MM.1S (cell line): ENCODE measurements at places on chromosomes 2 and 18.

DNA sequence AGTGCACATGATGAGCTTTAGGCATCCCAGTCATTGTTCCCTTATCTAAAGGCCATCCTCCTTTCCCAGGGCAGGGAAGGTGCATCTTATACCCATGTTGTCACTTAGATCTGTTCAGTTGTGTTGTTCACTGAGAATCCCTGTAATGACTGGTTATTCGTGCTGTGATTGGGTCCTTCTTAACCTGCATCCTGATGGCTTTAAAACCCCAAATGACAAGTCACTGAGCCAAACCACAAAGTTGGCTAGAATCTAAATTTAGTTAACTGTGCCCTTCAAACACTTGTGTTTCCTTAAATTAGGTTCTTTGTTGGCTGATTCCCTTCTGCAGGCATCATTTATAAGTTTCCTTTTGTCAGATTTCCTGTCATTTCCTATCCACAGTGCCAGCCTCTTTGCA lies 58.5 kb upstream of the SLC16A14 start:
- no peaks in the 10 kb centered on the region for H3K36me3 ChIP-seq
- H3K4me3 ChIP-seq = no peak overlapping the region
- no peaks in the 10 kb centered on the region for H3K27me3 ChIP-seq
- H3K4me1 ChIP-seq = peaks cover 16% of the 10 kb centered on the region
- H3K27ac ChIP-seq = 0 out of 2 replicates have a peak overlapping the region, but pooled peaks have one; percentile 4

DNA sequence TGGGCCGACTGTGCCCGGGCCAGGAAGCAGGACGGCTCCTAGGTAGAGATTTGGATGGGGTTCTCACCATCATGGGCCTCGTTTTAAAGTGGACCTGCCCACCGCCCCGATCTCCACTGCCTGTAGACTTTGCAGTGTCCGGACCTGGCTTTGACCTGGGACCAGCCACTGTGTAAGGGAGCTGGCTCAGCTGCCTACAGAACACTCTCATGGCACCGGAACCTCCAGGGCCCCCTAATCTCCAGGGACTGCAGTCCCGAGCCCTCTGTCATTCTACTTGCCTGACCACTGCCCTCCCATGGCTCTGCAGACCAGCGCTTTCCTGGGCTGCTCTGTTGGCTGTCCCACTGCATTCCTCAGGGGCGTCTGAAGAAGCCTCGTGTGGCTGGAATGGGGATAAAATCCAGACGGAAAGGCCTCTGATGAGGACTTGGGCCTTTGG lies 120.8 kb downstream of the GLI2 start:
- no peaks in the 10 kb centered on the region for H3K27me3 ChIP-seq
- H3K36me3 ChIP-seq = no peaks in the 10 kb centered on the region
- H3K4me3 ChIP-seq = no peak overlapping the region

DNA sequence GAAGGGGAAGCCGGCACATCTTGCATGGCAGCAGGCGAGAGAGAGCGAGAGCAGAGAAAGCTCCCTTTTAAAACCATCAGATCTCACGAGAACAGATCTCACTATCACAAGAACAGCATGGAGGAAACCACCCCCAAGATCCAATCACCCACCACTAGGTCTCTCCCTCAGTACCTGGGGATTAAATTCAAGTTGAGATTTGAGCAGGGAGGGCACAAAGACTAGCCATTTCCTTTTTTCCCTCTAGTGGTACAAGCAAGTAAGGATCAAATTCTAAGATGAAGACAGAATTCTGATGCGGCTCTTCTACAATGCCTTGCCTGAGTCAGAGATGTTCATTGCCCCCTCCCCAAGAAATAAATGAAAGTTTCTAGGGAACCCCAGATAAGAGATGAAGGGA lies 45.6 kb upstream of the ANKRD44 start:
- DNase-seq = peak; percentile 48
- H3K4me1 ChIP-seq = no peaks in the 10 kb centered on the region
- peak overlapping the region; percentile 35; the same call in 1 of the 2 replicates for H3K4me3 ChIP-seq

DNA sequence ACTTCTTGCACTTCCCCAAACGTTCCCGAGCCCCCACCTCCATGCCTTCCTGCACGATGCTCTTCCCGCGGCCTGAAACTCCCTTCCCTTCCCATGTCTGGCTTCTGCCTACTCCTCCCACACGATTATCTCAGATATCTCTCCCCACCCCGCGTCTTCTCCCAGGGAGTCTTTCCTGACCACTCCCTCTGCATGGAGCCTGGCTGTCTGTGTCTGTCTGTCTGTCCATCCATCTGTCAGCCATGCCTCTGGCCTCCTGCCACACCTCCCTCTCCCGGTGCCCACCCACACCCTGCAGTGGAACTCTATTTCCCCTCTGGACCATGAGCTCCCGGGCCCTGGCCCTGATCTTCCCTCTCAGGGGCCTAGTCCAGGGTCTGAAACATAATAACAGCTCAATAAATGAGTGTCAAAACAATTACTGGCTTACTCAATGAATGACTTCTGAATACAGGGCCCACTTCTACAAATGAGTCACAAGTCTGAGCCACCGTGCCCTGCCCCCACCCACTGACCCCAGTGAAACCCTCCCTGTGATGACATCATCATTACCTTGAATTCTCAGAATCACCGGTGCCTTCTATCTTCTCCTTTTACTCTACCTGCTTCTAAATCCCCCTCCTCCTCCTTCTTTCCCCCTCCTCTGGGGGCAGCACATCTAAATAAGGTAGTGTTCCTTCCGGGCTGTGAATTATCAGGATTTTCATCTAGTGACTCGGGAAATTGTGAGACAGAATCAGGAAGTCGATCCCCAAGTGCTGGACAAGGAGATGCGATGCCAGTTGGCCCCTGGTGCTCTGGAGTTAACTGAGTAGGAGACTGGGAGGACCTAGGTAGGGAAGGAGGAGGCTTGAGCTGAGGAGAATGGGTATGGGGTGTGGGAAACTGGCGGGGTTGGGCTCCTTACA lies 46.1 kb upstream of the PLB1 start:
- no peak for DNase-seq
- no peaks in the 10 kb centered on the region for H3K4me1 ChIP-seq
- no peaks in the 10 kb centered on the region for H3K27me3 ChIP-seq

DNA sequence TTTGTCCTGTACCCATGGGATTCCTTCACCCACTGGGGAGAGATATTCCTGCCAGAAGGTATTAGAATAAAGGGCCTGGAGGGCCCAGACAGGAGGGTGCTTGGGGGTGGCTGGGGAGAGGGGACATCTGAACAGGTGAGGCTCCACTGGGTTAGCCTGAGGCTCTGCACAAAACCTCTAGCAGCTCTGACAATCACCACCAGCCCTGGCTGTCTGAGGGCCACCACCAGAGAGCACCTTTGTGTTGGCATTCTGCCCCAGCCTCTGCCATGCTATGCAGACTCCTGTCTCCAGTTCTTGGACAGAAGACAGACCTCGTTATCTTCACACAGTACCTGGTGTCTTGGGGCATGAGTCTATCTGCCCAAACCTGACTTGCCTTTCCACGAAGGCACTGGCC lies 25.3 kb downstream of the SLC16A14 start:
- no peaks in the 10 kb centered on the region for H3K4me1 ChIP-seq
- H3K4me3 ChIP-seq = no peak overlapping the region
- DNase-seq = no peak
- no peak overlapping the region for H3K27ac ChIP-seq
- H3K36me3 ChIP-seq = no peaks in the 10 kb centered on the region

DNA sequence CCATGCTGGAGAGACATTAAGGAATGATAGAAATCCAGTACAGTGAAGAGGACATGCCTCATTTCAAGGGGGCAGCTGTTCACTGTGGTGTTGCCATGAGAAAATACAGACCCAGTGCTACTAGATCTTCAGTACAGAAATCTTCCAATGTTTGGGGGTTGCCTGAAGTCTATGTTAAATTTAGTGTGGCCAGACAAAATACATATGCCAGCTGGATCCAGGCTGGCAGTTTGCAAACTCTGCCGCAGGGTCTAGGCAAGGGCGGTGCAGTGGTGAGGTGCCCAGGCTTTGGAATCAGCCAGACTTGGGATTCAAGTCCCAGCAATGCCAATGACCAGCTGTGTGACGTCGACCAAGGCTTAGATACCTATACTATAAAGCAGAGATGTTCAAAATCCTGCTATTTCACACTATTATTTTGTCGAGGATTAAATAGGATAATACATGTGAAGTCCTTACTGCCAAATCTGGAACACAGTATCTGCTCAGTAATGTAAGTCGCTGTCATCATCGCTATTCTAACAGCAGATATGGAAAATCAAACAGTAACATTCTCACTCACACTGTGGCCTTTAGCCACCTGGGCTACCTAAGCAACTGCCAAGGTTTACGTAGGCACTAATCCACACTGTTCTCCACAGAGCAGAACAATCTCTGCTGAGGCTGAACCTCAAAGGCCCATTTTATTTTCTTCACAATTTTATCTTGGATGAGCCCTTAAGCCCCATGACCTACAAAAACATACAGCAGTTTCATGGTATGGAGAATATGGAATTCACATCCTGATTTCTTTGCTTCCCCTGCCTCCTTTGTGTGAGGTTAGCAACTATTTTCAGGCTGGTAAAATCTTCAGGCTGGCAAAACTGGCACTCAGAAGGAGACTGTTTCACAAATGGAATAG lies 5.9 kb upstream of the TMSB10 start:
- H3K27ac ChIP-seq = no peak overlapping the region
- DNase-seq = no peak
- H3K27me3 ChIP-seq = no peaks in the 10 kb centered on the region
- H3K4me1 ChIP-seq = peaks cover 3% of the 10 kb centered on the region
- H3K4me3 ChIP-seq = no peak overlapping the region

DNA sequence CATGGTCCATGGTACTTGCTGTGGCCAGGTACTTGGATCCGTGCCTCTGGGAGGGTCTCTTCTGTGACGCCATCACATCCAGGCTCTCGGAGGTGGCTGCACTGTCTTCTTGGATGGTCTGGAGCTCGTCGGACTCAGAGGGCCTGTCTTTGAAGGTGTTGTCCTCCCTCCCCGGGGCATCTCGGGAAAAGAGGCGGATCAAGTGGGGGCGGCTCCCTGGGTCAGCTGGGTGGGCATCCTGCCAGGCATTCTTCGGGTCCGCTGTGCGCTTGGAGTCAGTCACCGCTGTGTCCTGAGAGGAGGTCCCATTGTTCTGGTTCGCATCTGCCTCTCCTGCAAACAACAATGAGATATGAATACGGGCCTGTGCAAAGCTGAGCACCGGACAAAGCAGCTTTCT lies 115.6 kb downstream of the MBP start:
- no peak for DNase-seq
- no peak overlapping the region for H3K4me3 ChIP-seq
- no peaks in the 10 kb centered on the region for H3K27me3 ChIP-seq
- H3K27ac ChIP-seq = no peak overlapping the region

- no peaks in the 10 kb centered on the region for H3K27me3 ChIP-seq
- no peaks in the 10 kb centered on the region for H3K36me3 ChIP-seq
- DNase-seq = no peak
- H3K4me1 ChIP-seq = no peaks in the 10 kb centered on the region
- no peak overlapping the region for H3K27ac ChIP-seq
Measured at GRCh38 chr18:47184419-47185050, 8.4 kb upstream of the IER3IP1 start.

GRCh38 chr2:65866148-65866547 lies 433.7 kb upstream of the SPRED2 start:
- DNase-seq = no peak
- no peak overlapping the region for H3K4me3 ChIP-seq
- no peaks in the 10 kb centered on the region for H3K27me3 ChIP-seq
- H3K27ac ChIP-seq = no peak overlapping the region
- H3K4me1 ChIP-seq = no peaks in the 10 kb centered on the region

DNA sequence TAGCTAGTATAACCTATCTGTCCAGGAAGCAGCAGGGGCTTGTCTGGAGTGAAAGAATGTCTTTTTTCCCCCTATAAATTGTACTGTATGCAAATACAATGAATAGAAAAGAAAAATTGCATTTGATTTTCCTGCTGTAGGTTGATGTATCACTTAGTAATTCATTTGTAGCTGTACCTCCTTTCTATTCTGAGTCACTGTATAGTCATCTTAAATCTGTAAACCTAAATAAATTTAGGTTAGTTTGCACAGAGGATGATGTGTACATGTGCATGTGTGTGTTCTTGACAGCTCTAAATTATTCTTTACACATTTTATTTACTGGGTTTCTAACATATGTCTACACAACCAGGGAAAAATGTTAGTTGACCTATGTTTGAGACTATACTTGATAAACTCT lies 478.7 kb upstream of the CNTNAP5 start:
- no peaks in the 10 kb centered on the region for H3K4me1 ChIP-seq
- H3K27me3 ChIP-seq = no peaks in the 10 kb centered on the region
- H3K36me3 ChIP-seq = no peaks in the 10 kb centered on the region

DNA sequence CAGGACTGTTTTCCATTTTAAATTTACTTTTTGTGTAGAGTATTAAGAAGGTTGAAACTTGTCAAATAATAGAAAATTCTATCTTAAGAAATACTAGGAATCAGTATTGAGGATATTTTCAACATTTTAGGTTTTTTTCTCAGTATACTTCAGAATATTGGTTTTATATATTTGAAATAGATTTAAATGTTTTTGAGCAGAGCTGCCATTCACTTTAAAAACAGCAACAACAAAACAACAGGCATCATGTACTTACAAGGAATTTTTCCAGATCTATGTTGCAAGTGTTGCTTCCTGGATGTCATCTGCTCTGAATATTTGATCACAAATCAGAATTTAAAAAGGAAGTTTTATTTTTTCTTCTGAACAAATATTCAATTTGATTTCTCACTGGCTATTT lies 84.4 kb downstream of the DCDC2C start:
- H3K27me3 ChIP-seq = no peaks in the 10 kb centered on the region
- H3K27ac ChIP-seq = no peak overlapping the region

GRCh38 chr18:12287684-12288402 lies 20.2 kb upstream of the TUBB6 start:
- no peaks in the 10 kb centered on the region for H3K27me3 ChIP-seq
- DNase-seq = no peak
- H3K4me1 ChIP-seq = no peaks in the 10 kb centered on the region
- no peaks in the 10 kb centered on the region for H3K36me3 ChIP-seq
- H3K27ac ChIP-seq = no peak overlapping the region

DNA sequence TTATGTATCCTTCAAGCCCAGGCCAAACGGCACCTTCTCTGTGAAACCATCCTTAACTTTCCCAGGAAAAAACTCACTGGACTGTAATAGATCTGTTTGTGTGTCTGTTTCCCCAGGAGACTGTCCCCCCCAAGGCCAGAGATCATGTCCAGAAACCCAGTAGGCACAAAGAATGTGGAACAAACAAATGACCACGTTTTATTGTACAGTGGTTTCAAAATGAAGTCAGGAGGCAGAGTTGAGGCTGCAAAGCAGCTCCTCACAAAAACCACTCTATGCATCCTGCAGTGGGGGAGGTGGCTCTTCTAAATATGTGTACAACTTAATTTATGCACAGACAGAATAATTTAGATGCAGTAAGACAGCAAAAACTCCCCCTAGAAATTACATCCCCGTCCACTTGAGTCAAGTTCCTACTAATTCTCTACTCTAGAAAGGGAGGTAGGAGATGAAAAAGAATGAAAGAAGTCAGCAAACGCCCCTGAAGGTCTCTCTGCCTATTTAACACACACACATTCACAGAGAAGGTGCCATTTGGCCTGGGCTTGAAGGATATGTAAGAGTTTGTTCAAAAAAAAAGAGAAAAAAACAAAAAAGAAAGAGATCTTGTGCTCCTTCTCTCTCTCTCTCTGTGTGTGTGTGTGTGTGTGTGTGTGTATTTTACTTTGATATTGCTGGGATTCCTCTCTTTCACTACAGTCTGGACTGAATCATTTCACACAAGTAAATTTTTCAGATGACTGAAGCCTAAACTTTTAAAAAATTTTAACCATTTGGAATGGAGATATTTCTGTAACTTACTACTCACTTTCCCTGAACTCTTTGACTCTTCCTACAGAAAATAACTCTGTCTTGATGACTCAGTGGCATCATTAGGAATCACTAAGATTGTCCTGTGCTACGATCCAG lies 19.5 kb downstream of the BCL2 start:
- DNase-seq = no peak
- peaks cover 4% of the 10 kb centered on the region; the same call in 1 of the 2 replicates for H3K36me3 ChIP-seq
- no peak overlapping the region for H3K27ac ChIP-seq
- no peaks in the 10 kb centered on the region for H3K27me3 ChIP-seq
- H3K4me1 ChIP-seq = no peaks in the 10 kb centered on the region
